Daoy (cell line): ENCODE measurements at places on chromosomes 2 and 18.

- DNase-seq = no peak
Measured at GRCh38 chr2:152037743-152038435, 61.0 kb downstream of the CACNB4 start.

DNA sequence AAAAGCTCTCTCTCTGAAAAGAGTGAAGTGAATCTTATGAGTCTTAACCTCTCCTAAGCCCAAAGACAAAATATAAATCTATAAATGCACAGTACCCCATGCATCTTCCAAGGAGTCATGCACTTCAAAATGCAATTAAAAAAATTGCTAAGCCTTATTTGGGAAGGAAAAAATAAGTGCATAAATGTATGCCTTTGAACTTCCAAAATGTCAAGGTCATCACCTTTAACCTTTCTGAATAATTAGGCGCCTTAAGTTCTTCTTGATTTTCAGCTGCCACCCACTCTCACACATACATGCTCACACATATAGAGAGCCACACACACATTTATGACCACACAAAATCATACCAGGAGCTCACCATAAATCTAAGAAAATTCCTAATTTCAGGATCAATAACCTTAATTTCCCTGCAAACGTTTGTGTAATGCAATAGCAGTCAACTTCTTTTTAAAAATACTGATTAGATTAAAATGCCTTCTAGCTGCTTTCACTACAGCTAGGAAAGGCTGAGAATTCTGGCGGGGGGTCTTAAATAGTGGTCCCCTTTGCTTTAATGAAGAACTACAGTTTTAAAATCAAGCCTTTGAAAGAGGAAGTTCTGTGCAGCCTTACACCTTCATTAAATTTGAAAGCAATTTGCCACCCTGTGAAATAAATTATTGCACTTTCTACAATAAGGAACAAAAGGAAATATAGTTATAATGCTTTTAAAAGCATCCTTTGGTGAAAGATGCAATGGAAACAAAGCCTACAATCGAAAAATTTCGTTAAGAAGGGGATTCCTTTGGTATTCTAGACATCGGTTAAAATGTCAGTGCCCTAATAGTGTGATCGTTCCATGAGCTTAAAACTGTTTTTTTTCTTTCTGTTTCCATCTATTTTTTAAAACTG lies 3.6 kb downstream of the HOXD11 start:
- DNase-seq = no peak

- DNase-seq = no peak
Measured at GRCh38 chr2:99939135-99939534, 203.3 kb downstream of the AFF3 start.

DNA sequence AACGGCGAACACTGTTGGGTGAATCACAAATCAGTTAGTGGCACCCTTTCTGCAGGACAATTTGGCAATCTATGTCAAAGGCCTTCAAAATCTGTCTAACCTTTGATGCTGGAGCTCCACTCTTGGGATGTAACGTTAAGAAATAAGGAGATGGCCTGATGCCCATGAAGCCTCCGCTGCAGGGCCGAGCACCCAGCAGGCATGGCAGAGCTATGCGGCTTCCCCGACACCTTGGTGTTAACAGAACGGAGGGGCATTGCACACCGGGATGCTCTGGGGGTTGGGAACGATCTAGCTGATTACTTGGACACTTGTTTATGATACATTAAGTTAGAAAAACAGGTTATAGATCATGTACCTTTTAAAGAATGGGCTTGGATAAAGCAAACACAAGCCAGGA lies 265.3 kb downstream of the HDAC4 start:
- no peak for DNase-seq

- DNase-seq = no peak
Measured at GRCh38 chr2:231992888-231993287, 31.4 kb downstream of the DIS3L2 start.
